ENCODE measurements at places on chromosomes 12 and 14.

- no peak for DNase-seq
These were observed 163.8 kb upstream of the CCDC198 start for GRCh38 chr14:57657487-57657886.

- no peak for DNase-seq
These were observed 85.3 kb upstream of the ATP2B1 start for GRCh38 chr12:89793946-89794345.

DNA sequence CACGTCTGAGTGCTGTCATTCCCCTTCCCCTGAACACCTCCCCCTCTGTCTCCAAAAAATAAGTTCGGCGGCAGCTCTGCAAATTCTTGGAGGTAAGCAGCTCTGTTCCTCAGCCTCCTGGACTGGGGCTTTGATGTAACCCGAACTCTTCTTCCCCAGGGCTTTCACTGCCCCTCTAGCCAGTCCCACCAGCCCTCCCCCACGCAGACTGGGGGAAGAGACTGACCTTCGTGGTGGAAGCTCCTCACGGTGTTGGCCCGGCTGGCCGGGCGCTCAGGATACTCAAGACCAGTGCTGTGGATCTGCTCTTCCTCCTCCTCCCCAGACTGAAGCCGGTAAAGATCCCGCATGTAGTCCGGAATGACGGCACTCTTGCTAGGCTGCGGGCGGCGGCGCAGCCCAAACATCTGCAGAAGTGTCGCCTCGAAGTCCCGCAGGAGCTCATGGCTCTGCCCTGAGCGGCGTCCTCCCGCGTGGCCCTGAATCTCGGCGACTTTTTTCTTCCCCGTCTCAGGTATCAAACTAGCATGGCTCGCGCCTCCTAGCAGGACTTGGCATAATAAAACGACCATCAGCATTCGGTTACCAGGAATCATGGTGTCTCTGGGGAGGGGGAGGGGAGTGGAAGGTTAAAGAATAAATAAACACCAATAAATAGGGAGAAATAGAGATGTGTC, 4.9 kb downstream of the BMP4 start:
- DNase-seq, result no peak

DNA sequence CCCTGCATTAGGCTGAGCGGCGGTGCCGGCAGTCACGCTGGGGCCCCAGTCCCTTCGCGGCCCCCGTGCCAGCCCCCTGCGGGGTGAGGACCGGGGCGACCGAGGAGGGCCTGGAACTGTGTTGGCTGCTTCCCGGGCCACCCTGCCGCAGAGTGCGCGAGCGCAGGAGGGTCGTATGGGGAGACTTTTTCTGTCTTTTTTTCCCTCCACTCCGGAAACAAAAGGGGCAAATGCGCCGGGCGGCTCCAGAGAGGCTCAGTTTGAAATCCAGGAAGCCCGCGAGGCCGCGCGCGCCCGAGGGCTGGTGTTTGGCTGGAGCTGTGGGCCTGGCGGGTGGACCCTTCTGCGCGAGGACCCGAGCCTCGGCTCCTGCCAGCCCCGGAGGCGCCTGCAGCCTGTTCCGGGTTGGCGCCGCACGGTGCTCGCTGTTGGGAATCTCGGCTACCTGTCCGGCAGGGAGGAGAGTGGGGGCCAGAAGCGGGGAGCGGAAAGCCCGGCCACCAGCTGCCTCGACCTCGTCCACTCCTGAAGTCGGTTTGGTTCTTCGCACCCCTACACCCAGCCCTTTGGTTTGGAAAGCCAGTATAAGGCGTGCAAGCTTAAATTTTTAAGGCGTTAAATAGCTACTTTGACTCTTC, 638 bp downstream of the PLEKHG3 start:
- DNase-seq, result no peak

DNA sequence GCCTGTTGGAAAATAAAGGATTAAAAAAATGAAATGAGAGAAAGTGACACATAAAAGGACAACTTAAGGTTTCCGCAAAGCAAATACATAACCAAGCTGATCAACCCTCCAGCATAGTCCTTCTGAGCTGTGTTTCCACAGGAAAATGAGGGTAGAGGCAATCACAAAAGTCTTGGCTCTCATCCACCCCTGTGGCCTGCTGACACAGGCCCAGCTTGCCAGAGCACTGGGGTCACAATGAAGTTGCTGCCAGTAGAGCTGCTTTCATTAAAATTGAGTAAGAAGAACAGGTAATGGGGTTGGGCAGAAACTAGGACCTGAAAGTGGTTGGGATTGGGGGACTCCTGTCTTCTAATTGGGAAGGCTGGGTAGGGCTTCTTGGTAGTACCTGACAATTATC, 65.9 kb downstream of the RERG start:
- DNase-seq, result no peak

DNA sequence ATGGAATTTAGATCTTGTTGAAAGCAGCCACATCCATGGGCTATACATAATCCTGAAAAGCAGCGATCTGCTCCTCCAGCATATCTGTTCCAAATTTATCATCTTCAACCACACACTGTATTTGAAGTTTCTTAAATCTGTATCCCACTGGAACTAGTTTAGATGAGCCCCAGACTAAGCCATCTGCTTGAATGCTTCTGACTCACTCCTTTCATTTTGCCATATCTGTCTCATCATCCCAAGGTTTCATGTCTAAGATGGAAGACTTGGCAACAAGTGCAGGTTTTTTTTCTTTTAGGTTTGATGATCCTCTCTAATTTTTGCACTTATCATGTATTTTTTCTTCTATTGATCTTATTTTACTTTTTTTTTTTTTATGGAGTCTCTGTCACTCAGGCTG, 54.4 kb upstream of the TMEM263 start:
- DNase-seq, result no peak

- DNase-seq, result no peak
These were observed 1.8 kb downstream of the GSC start for GRCh38 chr14:94768141-94768520.

- DNase-seq, result no peak
These were observed 791 bp upstream of the RNF41 start for GRCh38 chr12:56222531-56222895.

GRCh38 chr14:20469890-20470602, 840 bp downstream of the PNP start:
- peak; percentile 63 for DNase-seq

DNA sequence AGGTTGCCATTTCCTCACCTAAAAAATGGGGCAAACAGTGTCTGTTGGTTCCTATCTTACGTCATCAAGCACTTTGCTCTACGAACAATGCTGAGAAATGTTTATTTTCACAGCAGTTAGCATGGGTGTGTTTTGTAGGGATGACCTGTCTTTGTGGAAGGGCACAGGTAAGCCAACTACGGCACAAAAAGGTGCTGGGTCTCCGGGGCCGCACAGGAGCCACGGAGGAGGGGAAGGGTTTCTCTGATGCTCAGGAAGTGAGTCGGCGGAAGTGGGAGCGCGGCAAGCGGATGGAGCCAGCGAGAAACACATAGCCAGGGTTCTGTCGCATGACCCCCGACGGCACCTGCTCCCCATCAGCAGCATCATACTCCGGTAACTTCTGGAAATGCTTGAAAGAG, 65.6 kb upstream of the TCL1B start:
- peak; percentile 3 for DNase-seq

DNA sequence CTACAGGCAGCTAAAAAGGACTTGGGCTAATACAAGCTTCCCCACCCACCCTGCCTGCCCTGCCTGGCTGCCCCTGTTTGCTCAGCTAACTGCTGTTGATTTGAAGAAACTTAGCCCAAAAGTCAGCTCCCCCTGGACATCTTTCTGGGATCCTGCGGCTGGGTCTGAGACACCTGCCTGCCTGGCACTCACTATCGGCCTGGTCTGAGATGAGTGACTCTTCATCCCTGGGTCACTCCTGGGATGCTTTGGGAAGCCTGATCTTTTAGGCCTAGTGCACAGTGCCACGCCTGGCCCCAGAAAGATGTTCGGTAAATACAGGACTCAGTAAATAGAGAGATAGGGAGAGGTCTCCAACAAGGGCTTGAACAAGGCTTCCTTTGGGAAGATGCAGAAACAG, 211.3 kb upstream of the DIO3 start:
- no peak for DNase-seq

DNA sequence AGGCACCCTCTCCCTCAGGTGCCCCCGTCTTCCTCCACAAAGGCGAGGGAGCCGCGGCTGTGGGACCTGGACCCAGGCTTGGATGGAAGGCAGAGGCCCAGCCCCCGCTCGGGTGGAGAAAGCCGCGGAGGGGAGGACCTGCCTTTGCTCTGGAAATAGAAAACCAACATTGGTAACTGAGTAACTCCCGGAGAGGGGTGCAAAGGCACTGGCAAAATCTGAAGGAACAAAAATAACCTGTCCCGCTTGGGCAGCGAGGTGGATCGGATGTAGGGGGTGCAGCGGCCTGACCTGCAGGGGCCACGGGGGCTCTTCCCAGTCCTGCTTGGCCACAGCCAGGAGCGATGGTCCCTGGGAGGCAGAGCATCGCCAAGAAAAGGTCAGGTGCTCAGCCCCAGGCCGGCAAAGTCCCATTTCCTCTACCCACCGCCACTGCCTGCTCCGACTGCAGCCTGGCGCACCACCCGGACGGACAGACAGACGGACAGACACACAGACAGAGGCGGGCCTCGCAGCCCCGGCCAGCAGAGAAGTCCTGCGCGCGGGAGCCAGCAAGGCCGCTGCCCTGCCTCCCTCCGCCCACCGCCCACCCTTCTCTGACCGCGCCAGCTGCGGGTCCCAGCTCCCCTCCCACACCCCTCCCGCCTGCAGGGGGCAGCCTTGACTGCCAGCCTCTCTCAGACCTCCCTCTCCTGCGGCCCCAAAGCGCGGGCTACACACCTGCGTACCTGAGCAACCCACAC, 21.4 kb upstream of the TMEM106C start:
- DNase-seq, result peak; percentile 64

- DNase-seq, result no peak
These were observed 20.3 kb downstream of the PRICKLE1 start for GRCh38 chr12:42568952-42569915.

GRCh38 chr12:76462668-76463224, 96.8 kb downstream of the OSBPL8 start:
- DNase-seq, result no peak

- DNase-seq, result no peak
These were observed 62.7 kb downstream of the GALNT4 start for GRCh38 chr12:89461649-89462612.

- no peak for DNase-seq
These were observed 1.6 kb downstream of the LRRC43 start for GRCh38 chr12:122184517-122184916.

GRCh38 chr12:12476857-12477531, 85.7 kb downstream of the DUSP16 start:
- DNase-seq, result no peak

- no peak for DNase-seq
These were observed 82.8 kb downstream of the B4GALNT3 start for GRCh38 chr12:542395-543113.

DNA sequence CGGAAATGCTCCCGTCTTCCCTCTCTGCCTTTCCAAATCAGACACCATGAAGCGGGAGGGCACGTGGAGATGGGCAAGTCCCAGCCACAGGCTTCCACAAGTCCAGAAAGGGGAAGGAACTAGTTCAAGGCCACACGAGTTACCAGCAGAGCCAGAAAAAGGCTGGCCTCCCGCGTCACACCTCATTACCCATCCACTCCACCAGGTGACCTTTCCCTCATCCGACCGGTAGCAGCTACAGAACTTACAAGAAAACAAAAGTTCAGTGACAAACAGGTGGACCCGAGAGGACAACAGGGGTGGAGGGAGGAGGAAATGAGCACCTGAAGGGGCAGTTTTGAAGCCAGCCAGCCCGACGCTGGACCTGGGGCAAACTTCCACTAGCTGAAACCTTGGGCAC, 46.9 kb downstream of the CHGA start:
- DNase-seq, result no peak

GRCh38 chr12:26704684-26705460, 128.1 kb downstream of the ITPR2 start:
- no peak for DNase-seq

DNA sequence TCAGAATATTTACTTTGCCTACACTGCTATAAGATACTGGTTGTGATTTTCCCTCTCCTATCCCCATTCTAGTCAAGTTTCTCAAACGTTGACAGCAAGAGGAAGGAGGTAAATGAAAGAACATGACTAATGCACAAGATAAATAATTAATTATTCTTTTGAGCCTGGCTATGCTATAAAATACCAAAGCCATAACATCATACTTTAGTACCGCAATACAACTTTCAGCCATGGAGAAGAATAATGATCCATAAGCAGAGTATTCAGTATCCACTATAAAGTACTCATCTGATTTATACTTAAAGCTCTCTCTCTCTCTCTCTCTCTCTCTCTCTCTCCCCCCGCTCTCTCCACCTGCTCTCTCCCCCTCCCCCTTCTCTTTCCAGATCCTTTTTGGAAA, 41.3 kb downstream of the TDG start:
- DNase-seq, result no peak

GRCh38 chr12:100955139-100955538, 160.6 kb downstream of the ANO4 start:
- DNase-seq, result no peak

DNA sequence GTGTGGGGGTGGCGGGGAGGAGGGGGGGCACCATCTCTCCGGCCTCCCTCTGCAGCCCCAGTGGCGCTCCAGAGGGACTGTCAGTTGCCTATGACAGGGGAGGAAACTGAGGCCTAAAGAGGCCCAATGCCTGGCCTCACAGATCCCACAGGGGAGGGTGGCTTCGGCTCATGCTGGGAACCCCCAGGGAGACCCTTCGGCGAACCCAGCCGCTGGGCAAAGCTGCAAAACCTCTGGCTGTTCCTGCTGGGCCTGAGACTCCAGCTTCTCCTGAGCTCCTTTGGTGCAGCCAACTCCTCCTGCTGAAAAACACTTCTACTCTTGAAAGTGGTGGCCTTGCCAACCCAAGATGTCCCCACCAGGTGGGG, 170.1 kb upstream of the RTL1 start:
- DNase-seq, result no peak

DNA sequence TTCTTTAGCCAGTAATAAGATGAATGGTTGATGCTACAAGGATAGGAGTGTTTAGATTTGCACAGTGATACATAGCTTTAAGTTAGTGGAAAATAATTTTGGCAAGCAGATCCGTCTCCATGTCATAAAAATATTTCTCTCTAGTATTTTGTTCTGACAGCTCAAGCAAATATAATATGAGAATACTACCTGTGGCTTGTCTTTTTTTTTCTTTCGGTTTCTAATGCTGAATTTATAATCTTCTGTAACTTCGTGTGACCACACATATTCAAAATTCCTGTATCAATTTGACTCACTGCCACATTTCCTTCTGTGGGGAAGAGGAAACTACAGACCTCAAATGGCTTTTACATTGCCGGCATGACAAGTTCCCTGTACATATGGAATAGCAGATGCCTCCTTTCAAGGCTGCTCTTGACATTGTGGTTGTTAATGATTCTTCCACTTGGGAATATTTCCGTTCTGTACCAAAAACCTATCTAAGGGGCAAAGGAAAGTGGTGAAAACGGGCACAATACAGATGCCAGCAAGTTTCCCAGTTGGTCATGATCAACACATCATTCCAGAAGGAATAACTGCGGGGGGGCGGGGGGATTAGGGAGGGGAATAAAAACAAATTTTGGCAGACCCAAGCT, 103.6 kb upstream of the CCDC91 start:
- no peak for DNase-seq

- DNase-seq, result no peak
These were observed 171.9 kb downstream of the PRKCH start for GRCh38 chr14:61493239-61493638.
